Activated naive CD8-positive, alpha-beta T cell treated with anti-CD3 and anti-CD28 coated beads, Interleukin-2, amount 10 ng/mL, durations not matched to agents 7 days and 5 days (primary cell): ENCODE measurements at places on chromosomes 16 and 17. TPM values are rescaled to one million over a fixed set of nuclear protein-coding genes. Genes with fewer than 3 reads are reported as not detected.

The FOXF1 gene
- total RNA-seq = not detected

The PTGES3L gene
- total RNA-seq = 0.28 TPM

The TMEM88 gene
- 3.7 TPM for total RNA-seq

The GINS3 gene
- 10.2 TPM for total RNA-seq

The PTX4 gene
- total RNA-seq = not detected

The NPB gene
- 0.47 TPM for total RNA-seq

The GFAP gene
- not detected for total RNA-seq

The IRX5 gene
- not detected for total RNA-seq

The CACNG4 gene
- not detected for total RNA-seq

The UTS2R gene
- not detected for total RNA-seq

The ZNF232 gene
- 9.4 TPM for total RNA-seq

The IRX3 gene
- not detected for total RNA-seq

The GRB7 gene
- total RNA-seq = 0.61 TPM

The TRAF4 gene
- total RNA-seq = 55.3 TPM

The DOC2A gene
- not detected for total RNA-seq

The SLC5A2 gene
- 0.53 TPM for total RNA-seq

The TOX3 gene
- not detected for total RNA-seq

The SLC5A10 gene
- not detected for total RNA-seq

The ALDH3A1 gene
- total RNA-seq = not detected

The TMEM231 gene
- 2.8 TPM for total RNA-seq

The NPIPA7 gene
- 12.6 TPM for total RNA-seq

The CHST4 gene
- total RNA-seq = not detected

The OR2C1 gene
- total RNA-seq = not detected

The SLC52A1 gene
- total RNA-seq = 1.4 TPM

The ZG16B gene
- total RNA-seq = 6.7 TPM

The TMC8 gene
- 340 TPM for total RNA-seq

The CDRT15L2 gene
- total RNA-seq = not detected

The PRSS33 gene
- total RNA-seq = 0.36 TPM

The FAM20A gene
- total RNA-seq = not detected

The MRPL58 gene
- 36.2 TPM for total RNA-seq

The OTOA gene
- total RNA-seq = 0.14 TPM

The XYLT1 gene
- 53.6 TPM for total RNA-seq

The TMIGD1 gene
- total RNA-seq = not detected
